Fibroblast of skin of back (primary cell): ENCODE measurements at places on chromosomes 12 and 14.

DNA sequence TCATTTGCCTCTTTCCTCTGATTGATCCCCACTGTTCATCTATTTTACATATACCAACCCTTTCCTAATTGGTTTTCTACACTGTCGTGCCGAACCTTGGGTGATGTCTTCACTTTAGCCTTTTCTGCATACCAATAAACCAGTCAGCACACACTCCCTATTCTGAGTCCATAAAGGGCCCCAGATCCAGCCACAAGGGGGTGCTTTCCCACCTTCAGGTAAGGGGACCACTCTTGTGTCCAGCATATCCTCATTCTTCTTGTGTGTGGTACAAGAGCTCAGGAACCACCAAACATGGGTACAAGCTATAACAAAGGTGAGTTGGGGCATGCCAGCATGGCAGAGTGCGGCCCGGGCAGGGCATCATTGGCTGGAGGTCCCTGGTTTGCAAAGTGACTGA, 859.8 kb downstream of the FSCB start:
- DNase-seq, result no peak

- DNase-seq, result peak; percentile 69
Measured at GRCh38 chr14:54818201-54819133, 84.2 kb downstream of the GCH1 start.

- DNase-seq, result no peak
Measured at GRCh38 chr14:97866195-97866594, 1069.0 kb downstream of the VRK1 start.

- DNase-seq, result no peak
Measured at GRCh38 chr12:7158781-7159609, 28.8 kb downstream of the CLSTN3 start.

DNA sequence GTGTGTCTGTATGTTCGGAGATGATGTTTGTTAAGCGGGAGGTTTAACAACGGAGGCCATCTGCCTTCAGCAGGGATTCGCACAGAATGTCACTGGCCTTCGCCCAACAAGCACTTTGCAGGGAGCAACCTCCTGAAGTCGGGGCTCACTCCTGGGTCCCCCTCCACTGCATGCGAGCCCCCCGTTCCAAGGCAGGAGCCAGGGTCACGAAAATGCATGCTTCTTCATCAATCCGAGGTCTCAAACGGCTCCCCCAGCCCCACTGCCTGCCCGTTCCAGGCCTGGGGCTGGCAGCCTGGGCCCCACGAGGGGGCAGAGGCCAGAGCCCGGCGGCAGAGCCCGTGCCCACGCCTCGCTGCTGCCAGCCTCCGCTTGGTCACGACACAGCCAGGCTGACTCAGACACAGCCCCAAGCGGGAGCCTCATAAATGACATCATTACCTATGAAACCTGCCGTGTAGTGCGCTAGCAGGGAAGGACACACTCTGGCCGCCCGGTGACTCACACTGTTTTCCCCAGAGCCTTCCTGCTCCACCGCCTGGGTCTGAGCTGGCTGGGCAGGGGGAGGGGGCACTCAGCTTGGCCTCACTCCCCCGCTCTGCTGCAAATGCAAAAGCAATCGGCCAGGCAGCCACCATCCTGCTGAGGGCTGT, 169.5 kb upstream of the RTL1 start:
- peak; percentile 97 for DNase-seq

DNA sequence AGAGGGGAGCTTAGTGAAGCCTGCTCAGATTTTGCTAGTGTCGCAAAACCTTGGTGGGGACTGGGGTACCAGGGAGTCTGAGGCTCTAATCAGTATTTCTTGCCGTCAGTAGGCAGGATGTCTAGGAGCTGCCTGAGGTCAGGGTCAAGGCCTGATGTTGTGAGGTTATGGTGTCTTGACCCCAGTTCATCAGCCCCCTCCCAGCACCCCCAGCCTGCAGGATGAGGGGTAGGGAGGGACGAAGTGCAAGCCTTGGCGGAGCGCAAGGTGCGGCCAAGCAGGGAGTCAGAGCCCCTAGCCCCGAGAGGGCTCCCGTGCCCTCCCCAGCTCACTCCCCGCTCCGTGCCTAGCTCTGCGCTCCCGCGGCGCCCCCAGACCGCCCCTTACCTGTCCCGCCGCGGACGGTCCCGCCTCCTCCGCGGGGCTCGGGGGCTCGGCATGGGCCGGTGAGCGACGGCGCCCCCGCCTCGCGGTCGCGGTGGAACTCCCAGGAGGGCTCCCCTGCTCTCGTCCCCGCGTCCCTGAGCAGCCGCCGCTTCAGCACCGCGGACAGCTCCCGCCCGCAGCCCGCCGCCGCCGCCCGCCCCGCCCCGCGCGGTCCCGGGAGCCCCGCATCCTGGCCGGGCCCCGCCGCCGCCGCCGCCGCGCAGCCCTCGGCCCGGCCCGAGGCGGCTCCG, 347 bp downstream of the SYNDIG1L start:
- DNase-seq, result peak; percentile 25

- peak; percentile 45 for DNase-seq
Measured at GRCh38 chr14:35362911-35363374, 41.6 kb downstream of the NFKBIA start.

- peak; percentile 96 for DNase-seq
Measured at GRCh38 chr14:55102141-55102621, 26.9 kb upstream of the LGALS3 start.

- no peak for DNase-seq
Measured at GRCh38 chr12:26121323-26122060, 3.3 kb downstream of the BHLHE41 start.

GRCh38 chr12:56634242-56634836, 4.2 kb upstream of the BAZ2A start:
- no peak for DNase-seq

DNA sequence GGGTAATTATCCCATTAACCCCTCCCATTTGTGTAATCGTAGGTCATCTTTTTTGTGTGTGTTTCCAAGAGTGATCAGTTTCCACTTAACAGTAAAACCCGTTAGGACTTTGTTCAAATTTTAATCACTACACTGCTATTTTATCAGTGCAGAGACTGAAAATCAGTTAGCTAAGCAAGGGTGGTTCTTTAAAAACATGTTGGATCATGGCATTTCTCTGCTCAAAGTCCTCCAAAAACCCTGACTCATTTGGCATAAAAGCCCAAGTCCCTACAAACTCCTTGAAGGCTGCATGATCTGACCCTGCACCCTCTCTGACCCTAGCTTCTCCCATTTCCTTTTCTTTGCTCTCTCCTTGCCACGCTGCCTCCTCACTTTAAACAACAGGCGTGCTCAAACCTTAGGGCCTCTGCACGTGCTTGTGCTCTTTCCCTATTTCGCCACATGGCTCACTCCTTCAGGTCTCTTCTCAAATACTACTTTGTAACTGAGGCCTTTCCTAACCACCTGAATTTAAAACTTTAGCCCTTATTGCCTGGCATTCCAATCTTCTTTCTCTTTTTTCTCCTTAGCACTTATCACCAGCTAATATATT, 13.2 kb upstream of the OVCH1 start:
- no peak for DNase-seq

DNA sequence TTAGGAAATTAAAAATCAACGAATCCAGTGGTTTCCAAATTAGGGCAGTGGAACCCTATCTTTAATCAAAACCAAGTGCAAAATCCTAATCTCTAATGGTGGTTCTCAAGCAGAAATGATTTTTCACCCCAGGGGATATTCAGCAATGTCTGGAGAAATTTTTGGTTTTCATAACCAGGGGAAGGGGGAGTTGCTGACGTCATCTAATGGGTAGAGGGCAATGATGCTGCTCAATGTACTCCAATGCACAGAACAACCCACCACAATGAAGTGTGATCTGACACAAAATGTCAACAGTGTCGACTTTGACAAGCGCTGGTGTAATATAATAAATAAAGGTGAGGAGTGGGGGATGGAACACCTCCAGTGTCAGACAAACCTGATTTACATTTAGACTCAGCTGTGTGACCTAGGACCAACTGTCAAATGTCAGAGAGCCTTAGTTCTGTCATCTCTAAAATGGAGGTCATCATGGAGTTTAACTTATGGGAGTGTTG, 81.5 kb downstream of the CMKLR1 start:
- DNase-seq, result no peak

DNA sequence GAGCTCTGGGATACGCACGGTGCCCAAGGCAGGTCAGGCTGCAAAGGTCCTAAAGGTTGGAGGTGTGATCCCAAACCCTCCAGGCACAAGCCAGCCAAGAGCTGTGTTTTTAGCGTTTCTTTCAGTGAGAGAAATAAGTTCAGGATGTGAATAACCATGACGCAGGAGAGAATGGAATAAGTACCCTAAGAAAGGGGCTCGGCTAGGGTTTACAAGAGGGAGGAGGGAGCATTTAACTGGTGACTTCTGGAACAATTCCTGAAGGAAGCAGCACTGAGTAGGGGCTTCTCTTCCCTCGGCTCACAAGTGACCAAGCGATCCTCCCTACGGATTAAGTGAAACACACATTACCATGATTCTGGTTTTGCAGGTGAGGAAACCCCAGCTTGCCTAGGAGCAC, 29.4 kb downstream of the SSH1 start:
- no peak for DNase-seq

GRCh38 chr12:89476904-89477595, 47.5 kb downstream of the GALNT4 start:
- no peak for DNase-seq
